ENCODE measurements at places on chromosomes 12 and 14.

- DNase-seq, result no peak
These were observed 208.8 kb upstream of the EEA1 start for GRCh38 chr12:93137656-93138612.

DNA sequence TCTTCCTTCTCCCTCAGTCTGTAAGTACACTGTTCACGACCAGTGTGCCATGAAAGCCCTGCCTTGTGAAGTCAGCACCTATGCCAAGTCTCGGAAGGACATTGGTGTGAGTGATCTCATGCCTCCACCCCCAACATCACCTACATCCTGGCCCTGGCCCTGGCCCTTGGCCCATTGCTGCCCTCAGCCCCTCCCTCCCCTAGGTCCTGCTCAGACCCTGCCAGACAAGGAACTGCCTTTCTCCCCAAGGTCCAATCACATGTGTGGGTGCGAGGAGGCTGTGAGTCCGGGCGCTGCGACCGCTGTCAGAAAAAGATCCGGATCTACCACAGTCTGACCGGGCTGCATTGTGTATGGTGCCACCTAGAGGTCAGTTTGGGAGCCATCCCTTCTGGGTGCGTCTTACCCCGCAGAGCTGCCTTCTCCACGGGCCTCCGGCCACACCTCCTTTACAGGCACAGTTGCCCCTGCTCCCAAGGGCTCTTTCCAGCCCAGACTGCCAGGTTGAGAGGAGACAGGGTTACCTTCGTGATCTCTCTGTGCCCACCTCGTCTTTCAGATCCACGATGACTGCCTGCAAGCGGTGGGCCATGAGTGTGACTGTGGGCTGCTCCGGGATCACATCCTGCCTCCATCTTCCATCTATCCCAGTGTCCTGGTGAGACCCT, 9.2 kb downstream of the DGKA start:
- DNase-seq, result peak; percentile 65

GRCh38 chr14:101022121-101022520, 118.6 kb upstream of the RTL1 start:
- DNase-seq, result no peak

GRCh38 chr12:15011162-15011561, 38.3 kb downstream of the PDE6H start:
- no peak for DNase-seq

- DNase-seq, result no peak
These were observed 30.4 kb downstream of the XRCC3 start for GRCh38 chr14:103684871-103685270.

GRCh38 chr14:95305145-95305544, 14.6 kb downstream of the CLMN start:
- no peak for DNase-seq

DNA sequence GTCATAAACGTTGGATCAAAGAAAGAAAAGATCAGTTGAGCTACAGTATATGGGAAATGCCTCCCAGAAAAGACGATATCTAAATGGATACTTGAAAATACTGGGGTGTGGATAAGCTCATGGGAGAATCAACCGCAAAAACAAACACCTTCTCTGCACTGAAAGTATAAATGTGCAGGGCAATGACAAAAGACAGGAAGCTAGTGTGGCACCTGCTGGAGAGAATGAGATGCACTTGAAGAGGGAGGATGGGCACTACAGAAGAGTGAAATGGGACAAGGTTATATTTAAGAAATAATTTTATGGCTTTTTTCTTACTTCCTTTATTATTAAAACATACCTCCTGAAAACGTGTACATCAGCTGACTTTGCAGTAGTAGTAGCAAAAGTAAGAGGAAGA, 153.7 kb downstream of the PRKD1 start:
- DNase-seq, result no peak

DNA sequence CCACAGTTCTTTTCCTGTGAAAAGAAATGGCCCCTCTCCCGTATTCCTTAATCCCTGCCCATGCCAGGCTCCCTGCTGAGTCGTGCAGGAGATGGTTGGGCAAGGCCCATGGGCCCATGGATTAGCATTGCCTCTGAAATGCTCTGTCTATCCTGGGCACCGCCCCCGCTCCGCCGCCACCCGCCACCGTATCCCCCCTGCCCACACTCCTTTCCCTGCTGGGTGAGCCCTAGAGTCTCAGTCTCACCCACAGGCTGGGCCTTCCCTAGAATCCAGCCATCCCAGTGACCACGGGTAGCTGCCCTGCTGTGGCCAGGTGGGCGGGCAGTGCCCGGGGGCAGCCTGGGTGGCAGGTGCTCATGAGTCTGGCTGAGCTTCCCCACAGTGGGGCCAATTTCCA, 50.6 kb downstream of the TSPAN11 start:
- no peak for DNase-seq

- DNase-seq, result no peak
These were observed 958.9 kb downstream of the LRFN5 start for GRCh38 chr14:42565556-42565955.

- DNase-seq, result no peak
These were observed 21.9 kb downstream of the EPS8 start for GRCh38 chr12:15767301-15767700.

DNA sequence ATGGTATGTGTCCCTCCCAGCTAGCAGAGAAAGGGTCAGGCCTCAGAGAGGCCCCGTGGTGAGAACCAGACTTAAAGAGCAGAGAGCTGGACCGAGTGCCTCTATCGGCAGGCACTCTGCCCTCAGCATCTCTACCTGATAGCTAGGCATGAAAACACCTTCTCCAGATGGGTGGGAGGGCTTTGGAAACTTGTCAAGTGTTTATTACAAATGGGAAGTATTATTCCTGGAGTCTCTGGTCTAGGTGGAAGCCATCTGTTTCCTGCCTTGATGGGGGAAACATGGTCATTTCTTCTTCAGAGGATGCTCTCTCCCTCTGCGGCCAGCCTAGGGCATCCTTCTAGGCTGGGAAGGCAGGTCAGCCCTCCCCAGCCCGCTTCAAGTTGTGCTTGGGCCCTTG, 2.3 kb downstream of the TMEM63C start:
- no peak for DNase-seq

- no peak for DNase-seq
These were observed 10.1 kb downstream of the SETD1B start for GRCh38 chr12:121813951-121814350.

DNA sequence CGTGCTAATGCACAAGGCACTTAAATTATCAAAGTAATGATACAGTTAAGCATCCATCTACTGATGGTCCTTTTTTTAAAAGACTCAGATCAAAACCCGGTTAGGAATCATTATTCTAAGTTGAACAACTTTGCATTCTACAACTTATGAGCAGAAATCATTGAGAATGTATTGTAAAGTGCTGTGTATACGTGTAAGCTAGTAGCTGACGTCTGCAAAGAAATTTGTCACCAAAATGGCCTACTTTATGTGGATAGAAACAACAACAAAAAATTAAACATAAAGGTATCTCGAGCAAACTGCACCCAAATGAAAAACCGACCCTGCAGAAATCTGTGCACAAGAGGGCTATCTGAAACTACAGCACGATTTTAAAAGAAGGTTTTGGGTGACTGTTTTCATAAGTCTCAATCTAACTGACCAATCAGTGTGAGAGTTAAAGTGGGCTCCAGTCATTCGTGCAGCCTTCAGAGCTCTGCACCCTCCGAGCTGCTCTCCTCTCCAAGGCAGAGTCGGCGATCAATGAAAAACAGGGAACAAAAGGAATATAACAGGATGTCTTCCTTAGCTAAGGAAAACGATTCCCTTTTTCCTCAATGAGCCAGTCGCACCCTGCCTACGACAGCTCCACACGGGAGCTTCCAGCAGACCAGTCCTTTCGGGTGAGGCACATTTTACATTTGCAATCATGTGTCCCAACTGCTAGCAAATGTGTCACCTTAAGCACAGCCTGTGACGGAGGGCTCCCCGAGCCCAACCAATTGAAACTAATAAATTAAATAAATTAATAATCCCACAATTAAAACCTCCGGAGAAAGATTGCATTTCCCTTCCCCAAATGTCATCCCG, 200.7 kb upstream of the FOXN3 start:
- DNase-seq, result no peak

DNA sequence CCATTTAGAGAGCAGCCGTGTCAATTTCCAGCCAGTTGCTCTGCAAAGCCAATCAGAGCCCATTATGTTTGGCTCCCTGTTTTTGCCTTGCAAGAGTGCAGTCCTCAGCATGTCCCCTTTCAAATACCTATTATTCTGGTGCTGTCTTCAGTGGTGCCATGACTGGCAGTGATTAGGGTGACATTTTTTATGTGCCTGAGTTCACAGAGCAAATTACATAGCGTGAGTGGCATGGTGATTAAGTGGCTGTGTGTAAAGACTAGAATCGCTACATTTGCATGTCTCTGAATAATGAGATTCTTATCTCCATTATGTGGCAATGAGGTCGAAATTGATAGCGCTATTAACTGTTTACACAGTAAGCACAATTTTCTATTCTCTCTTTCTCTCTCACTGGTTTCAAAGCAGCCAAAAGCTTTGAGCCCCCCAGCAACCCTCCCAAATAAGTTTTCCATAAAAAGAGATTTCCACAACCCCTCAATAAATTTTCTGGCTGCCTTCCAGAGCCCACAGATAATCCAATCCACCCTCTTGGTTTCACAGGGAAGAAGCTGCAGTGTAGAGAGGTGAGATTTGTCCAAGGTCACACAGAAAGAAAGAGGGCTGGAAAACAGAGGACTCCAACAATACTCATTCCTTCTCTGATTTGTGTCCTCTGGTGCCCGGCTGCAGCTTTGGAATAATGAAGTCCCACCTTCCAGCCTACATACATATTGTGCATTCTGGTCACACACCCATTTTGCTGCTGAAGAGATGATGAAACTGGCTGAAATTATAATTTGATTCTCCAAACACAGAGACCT, 58.8 kb upstream of the NUDT4 start:
- no peak for DNase-seq

DNA sequence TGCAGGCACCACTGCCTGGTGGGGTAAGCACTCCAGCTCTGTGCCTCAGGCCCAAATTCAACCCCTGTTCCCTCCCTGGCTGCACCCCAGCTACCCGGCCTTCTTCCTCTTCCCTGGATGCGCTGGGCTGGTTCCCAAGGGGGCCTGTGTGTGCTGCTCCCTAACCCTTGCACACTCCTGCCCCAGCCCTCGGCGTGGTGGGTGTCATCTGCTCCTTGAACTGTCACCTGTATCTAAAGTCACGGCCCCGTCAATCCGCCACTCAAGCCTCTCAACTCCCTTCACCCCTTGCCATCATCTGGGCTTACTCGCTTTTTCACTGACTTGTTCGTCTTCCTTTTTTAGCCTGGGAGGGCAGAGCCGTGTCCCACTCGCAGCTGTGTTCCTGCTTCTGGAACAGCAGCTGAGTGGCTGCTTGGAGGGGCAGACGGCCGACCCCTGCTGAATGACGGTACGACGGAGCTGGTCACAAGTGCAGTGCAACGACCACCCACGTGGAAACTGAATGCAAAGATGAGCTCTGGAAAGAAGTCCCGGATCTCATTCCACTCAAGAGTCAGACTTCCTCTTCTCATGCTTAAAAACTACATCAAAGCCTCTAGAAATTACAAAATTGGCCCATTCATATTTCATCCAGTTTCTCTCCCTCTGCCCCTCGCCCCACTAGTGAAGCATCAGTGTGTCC, 138.9 kb downstream of the PIWIL1 start:
- DNase-seq, result no peak

GRCh38 chr12:102995372-102995771, 37.9 kb downstream of the ASCL1 start:
- no peak for DNase-seq

DNA sequence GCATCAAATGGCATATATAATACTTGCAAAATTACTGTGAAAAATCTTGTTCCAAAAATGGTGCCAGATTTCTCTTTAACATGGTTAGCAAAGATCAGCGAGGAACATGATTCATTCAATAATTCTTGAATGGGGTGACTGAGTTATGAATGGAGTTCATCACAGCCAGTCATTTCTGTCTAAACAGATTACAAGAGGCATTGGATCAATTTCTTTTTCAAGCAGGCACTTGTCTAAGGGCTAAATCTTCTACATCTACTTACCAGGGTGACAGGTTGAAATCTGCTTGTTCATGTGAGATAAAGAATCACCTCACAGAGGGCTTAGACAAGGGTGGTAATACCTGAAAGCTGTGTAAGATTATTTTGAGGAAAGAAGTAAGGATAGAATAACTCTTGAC, 247.7 kb downstream of the ATP23 start:
- DNase-seq, result no peak

DNA sequence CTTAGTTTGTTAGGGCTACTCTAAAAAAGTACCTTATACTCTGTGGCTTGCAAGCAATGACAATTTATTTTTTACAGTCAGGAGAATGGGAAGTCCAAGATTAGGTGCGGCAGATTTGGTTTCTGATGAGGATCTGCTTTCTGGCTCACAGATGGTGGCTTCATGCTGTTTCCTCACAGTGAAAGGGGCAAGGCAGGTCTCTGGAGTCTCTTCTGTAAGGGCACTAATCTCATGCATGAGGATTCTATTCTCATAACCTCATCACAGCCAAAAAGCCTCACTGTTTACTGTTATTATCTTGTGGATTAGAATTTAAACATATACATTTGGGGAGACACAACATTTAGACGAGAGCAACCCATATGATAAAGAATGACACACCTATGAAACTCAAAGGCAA, 1957.4 kb upstream of the SEL1L start:
- no peak for DNase-seq

- no peak for DNase-seq
These were observed 326.1 kb downstream of the PDZRN4 start for GRCh38 chr12:41514021-41514777.

- no peak for DNase-seq
These were observed at the start of gene NYNRIN for GRCh38 chr14:24398653-24399446. Gene NYNRIN (plus strand): TSS chr14:24399003. CDS start chr14:24399247, 244 bp downstream.

Measured in activated T-helper 1 cell treated with anti-CD3 and anti-CD28 coated beads, Interleukin-2, amount 50 U/mL, for 16 hours (primary cell).